ENCODE measurements at places on chromosomes 4 and X.

DNA sequence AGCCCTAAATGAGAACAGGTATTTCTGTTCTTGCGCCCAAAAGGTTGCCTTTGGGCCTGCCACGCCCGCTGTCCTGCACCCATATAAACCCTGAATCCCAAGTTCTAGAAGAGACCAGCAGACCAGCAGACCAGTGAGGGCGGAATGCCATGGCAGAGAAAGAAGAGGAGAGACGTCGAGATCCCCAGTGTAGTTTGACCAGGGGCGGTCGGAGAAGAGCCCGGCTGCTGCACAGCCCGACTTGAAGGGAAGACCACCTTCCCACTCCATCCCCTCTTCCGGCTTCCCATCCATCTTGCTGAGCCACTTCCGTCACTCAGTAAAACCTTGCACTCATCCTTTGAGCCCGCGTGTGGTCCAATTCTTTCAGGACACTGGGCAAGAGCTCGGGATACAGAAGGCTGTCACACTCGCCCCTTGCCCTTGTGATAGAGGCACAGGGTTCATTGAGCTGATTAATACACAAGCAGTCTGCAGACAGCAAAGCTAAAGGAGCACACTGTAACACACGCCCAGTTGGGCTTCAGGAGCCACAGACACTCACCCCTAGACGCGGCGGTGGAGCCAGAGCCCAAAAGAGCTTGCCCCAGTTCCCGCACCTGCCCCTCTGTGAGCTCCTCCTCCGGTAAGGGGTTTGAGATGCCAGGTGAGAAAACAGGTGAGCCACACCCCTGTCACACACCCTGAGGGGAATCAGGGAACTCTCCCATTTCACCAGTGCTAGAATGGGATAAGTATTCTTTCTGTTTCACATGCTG lies 230.8 kb downstream of the PCDH10 start:
- DNase-seq, result no peak

DNA sequence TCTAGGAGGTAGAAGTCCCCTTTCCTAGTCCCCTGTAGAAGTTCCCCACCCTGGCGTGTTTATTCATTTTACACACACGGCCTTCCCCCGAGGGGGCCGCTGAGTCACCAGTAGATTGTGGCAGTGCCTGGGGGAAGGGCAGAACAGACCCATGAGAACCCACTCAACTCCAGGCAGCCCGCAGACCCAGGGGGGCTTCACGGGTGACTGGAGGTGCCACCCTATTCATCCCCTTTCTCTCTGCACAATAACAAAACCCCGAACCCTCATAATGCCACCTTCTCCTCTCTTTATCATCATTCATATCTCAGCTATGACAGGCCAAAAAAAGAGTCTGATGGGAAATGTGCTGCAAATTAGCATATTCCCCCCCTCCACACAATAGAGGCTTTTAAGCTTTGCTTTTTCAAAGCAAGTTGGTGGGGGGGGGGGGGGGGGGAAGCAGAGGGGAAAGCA lies 20.4 kb upstream of the GPM6B start:
- DNase-seq, result peak; percentile 51

GRCh38 chr4:21885241-21885640 lies 63.3 kb downstream of the KCNIP4 start:
- no peak for DNase-seq

GRCh38 chr4:40606239-40606767 lies 23.4 kb downstream of the RBM47 start:
- DNase-seq, result no peak

GRCh38 chr4:53943345-53944085 lies 120.9 kb downstream of the CHIC2 start:
- no peak for DNase-seq

- DNase-seq, result no peak
Observed at GRCh38 chr4:78311306-78311705, 240.3 kb upstream of the ANXA3 start.

- DNase-seq, result no peak
Observed at GRCh38 chr4:27278615-27279375, 418.2 kb downstream of the STIM2 start.

DNA sequence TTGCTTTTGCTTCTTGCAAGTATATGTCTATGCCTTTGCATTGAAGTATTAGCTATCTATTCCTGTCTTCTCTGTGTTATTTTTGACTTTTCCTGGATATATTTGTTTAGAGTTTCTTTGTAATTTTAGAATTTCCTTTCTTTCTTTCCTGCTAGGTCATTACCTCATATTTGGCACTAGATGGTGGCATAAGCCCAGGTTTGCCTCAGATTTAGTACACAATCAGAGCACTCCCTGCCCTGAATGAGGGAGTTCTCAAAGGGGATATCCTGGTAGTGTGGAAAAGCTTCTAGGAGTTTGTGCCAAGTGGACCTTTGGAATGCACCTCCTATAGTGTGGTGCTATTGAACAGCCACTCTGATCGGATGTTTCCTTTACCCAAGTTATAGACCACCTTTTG lies 181.6 kb downstream of the UGT8 start:
- DNase-seq, result peak; percentile 3

DNA sequence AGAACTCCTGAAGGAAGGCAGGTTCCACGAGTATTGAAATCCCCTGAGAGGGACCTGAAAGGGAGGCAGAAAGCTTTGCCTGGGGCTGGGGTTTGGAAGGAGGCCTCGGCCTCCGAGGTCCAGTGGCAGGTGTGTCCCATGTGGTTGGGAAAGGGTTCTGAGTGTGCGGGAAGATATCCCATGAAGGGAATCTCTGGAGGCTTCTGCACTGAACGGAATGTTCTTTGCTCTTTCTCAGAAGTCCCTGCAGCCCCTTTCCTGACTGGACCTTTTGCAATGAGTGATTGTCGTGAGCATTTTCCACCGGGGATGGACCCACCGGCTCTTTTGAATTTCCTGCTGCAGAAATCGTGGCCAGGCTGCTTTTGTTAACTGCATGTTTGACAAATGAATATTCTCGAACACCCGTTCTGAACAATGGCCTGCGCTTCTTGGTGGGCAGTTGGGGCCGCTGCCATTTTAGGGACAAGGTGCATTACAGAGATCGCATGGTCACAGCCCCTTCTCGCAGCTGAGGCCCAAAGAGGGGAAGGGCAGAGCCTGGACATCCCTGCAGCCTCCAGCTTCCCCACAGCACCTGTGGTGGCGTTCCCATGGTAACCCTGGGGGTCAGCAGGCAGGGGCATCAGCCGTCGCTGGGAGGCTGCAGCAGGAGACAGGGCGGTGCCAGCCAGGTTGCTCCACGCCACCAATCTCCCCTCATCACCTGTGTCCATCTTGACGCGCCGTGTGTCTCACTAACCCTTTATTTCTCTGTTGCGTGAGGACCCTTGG lies 18.3 kb upstream of the HTRA3 start:
- no peak for DNase-seq

DNA sequence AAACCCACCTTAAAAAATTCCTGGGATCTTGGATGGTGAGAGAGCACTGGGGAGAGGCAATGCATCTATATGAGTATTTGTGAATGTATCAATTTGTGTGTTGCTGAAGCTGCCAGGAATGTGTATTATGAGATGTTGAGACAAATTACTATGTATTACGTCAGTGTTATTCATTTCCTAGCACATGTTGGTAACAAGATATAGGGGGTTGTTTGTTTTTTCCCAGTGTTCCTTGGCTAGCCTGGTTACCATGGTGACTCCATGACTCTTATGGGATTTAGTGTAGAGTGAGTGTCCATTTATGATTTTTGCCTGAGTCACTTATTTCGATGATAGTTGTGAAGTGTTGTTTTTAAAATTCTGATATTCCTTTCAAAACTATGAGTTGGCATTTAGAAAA lies 65.6 kb downstream of the RAB40A start:
- no peak for DNase-seq

DNA sequence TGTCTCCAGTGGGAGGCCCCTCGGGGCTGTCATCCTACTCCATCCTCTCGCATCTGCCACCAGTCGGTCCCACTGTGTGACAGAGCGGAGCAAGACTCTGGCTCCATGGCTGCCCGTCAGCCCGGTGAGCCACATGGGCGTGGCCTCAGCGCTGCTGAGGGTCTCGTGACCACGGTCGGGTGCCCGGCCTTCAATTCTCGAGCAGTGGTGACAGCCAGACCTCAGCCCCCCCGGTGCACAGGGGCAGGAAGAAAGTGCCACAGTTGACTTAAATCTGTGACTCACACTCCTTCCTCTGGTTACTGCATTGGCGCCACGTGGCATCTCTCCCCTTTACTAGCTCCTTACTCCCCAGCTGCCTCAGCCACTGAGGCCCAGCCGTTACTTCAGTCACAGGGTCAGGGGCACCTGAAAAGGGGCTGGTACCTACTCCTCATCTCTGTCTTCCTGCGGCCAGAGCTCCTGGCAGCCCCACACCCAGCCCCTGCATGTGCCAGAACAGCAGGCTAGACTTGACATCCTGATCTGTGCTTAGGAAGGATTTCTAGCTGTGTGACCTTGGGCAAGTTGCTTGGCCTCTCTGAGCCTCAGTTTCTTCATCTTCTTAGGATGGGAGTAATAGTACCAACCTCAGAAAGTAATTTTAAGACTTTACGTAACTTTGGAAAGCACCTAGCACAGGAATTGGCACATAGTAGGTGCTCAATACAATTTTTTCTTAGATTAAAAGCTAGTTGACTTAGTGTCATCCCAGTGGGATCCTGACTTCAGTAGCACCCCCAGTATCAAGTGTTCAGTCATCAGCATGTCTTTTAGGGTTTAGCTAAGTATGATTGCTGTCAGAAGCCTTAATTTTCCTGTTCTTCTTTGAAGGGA lies 66.1 kb downstream of the TNIP2 start:
- no peak for DNase-seq

GRCh38 chrX:111169141-111169540 lies 73.2 kb downstream of the PAK3 start:
- DNase-seq, result no peak

DNA sequence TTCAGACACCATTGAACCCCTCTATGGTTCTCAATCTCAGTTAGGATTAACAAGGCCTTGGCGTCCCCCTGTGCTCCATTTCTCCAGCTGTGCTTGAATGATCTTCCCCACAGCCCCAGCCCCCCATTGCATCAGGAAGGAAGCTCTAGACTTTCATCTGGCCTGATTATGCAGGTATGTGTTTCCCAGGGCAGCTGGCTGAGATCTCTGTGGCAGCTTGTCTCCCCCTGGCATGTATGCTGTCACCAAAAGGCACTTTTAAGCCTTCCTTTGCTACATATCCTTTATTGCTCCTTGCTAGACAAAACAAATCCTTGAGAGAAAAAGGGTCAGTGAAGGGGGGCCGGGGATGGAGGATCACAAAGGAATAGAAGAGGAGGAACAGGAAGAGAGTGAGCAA lies 1056.0 kb upstream of the SLIT2 start:
- no peak for DNase-seq

- no peak for DNase-seq
Observed at GRCh38 chrX:65598559-65599147, 64.1 kb upstream of the LAS1L start.

DNA sequence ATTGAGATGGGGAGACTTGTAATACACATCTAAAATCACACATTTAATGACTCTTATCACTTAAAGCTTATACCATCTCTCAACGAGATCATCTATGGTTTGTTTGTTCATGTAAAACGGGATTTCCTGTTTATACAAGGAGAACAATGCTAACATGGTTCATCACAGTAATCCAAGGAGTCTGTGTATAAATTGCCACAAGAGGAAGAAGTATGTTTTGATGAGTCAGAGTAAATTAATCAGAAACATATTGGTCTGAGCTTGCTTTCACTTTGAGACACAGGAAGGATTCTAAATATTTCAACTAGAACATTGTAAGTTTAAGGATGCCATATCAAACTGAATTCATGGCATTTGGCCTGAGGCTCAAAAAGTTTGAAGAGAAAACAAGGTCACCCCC lies 594.1 kb downstream of the GLUD2 start:
- no peak for DNase-seq

DNA sequence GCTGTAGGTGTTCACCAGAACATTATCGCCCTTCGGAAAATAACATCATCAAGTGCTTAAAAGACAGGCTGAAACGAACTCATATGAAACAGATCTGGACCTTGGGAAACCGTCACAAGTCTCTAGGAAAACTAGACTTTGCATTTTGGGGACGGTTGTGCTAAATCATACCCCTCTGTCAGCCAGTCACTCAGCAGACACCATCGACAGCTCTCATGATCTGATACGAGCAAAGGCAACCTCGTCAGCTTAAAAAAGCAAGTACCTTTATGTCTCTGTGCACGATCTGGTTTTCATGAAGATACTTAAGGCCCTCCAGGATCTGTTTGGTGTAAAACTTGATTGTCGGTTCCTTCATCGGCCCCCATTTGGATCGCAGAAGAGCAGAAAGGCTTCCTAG lies 48.4 kb downstream of the PDHA1 start:
- no peak for DNase-seq

DNA sequence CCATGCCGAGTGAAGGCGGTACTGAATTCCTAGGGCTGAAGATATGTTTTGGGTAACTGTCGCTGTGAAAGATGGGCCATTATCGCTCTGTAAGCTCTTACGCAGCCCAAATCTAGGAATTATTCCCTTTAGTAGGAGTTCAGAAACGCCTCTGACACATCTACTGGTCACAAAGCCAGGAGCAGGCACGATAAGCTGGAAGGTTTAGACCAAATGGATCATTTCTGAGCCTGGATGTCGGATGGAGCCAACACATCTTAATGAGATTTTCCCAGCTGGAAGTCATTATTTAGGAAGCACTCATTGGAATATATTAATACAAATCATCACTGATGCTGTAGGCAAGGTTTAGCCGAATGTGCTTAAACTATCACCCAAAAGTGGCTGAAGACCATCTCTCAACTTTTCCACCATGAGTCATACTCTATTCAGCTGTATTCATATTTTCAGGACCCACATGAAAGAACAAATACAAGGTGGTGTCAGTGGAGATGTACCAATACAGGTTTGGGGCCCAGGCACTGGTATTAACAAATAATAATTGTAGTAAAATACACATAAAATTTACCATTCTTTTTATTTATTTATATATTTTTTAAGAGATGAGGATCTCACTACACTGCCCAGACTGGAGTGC lies 34.2 kb upstream of the ATRX start:
- DNase-seq, result no peak

DNA sequence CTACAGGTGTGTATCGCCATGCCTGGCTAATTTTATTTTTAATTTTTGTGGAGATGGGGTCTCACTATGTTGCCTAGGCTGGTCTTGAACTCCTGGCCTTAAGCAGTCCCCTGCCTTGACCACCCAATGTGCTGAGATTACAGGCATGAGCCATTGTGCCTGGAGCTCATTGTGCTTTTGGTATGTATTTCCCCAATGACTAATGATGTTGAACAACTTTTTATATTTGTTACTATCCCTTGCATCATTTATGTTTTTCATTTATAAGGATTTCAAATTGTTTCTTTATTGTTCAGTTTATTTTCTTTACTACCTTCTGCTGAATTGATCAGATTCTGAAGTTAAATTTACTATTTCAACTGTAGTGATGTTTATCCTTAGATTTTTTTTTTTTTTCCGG lies 199.7 kb downstream of the CEP135 start:
- DNase-seq, result no peak

DNA sequence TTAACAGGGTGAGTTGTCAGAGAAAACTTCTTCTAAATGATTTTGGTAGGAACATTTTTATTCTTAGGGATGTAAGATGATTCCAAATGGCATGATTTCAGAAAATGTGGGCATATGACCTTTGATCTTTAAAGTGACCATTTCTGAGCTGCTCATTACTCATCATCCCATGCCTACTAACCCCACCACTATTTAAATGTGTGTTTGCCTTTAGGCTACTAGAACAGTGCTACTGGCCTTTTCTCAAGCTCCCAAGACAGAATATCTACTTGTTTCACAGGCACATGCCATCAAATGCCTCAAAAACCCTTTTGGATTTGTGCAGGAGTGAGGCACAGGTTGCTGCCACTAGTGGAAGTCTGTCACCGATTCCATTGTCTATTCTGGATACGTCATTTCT lies 428.2 kb downstream of the ADAM29 start:
- no peak for DNase-seq

GRCh38 chr4:72216539-72217277 lies 184.9 kb downstream of the NPFFR2 start:
- no peak for DNase-seq
